ENCODE measurements at places on chromosomes 1 and 21.

DNA sequence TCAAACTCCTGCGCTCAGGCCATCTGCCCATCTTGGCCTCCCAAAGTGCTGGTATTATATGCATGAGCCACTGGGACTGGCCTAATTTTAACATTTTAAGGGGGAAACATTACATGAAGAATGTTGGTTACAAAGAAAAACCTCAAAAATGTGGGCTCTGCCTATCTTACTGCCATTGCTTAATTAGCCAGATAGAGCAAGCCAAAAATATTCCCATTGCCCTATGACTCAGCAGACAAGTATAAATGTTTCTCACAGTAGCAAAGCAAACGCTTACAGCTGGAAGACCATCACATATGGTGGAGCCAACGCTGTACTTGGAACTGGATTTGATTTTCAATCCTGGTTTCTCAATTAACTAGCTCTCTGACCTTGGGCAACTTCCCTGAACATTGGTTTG lies 502.0 kb downstream of the SMYD3 start:
- no peak for DNase-seq

GRCh38 chr1:10901091-10901890 lies 104.8 kb upstream of the CASZ1 start:
- no peak for DNase-seq

GRCh38 chr21:42079939-42080787 lies 9.0 kb downstream of the UMODL1 start:
- DNase-seq: no peak

DNA sequence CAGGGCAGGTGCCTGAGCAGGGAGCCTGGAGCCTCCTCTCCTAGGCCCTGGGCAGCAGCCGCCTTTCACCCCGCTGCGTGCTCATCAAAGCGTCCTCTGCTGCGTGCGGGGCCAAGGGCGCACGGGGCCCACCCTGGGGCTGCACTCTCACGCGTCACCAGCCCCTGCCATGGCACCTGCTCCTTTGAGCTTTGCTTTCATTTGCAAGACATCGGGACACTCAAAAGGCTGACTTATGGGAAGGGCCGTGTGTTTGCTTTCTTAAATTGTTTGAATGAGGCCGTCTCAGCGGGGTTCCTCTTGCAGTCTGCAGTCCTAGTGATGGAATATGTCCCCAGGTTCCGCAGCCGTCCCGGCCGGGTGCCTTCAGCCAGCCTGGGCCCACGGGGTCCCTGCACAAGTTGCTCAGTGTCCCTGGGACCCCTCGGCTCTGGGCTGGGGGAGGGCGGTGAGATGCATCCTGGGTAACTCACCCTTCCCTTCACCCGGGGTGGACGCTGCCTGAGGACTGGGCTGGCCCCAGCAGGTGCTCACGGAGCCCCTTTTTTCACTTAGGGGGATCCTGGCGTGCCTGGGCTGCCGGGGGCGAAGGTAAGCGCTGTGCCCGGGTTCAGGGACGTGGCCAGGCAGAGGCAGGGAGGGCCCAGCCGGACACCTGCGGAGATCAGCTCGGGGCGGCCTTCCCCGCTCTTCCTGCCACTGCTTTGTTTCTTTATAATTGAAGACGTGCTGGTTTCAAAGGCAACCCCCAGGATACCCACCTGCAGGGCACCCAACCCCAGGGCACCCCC lies 53.1 kb downstream of the SLC19A1 start:
- DNase-seq: no peak

- no peak for DNase-seq
Observed at GRCh38 chr1:204451352-204452124, 39.9 kb upstream of the PPP1R15B start.

GRCh38 chr1:153749408-153750005 lies 21.7 kb downstream of the INTS3 start:
- peak; percentile 55 for DNase-seq

DNA sequence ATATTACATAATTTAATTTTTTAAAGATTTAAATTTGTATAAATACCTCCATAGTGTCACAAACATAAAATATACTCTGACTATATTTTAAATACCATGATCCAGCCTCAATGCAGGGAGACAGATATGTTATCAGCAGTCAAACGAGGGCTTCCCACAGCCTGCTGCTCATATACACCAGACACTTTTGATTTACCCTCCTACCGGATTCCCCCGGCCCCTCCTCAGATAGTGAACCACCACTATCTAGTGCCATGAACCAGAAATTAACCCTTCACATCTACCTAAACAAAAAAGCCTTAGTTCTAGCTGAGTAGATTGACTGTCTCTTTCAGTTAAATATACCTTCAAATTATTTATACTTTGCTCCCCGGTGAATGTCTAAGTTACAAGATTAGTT lies 52.4 kb upstream of the C1orf53 start:
- DNase-seq: no peak

DNA sequence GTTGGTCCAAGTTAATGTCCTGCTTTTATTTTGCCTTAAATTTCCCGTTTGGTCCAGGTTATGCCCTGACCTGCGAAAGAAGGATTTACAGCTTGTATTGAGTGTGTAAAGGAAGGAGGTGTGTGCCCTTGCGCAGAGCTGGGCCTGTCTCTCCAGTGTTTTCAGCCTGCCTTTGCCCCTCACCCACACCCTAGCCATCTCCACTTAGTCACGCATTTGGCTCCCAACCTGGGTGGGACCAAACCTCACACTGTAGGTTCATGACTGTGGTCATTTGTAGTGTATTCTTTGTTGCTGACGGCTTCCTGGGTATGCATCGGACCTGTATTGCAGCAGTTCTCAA lies 572 bp upstream of the SRSF10 start:
- no peak for DNase-seq

GRCh38 chr1:4638345-4638729 lies 16.1 kb upstream of the AJAP1 start:
- DNase-seq: no peak

DNA sequence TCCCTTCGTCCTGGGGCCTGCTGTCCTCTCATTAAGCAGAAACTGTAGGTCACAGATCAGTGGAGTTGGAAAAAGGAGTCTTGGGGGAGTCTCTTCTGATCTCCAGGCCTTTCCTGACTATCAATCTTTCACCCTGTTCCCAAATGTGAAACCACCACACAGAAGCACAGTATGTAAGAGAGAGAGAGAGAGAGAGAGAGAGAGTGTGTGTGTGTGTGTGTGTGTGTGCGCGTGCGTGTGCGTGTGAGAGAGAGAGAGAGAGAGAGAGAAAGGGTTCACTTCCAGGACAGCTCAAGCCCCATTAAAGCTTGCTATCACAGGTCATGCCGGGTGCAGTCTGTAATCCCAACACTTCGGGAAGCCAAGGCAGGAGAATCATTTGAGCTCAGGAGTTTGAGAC lies 1.5 kb upstream of the TTC24 start:
- no peak for DNase-seq

- no peak for DNase-seq
Observed at GRCh38 chr1:151918819-151919610, 9.7 kb upstream of the THEM4 start.

GRCh38 chr1:78088015-78088414 lies 42.2 kb downstream of the GIPC2 start:
- DNase-seq: no peak

DNA sequence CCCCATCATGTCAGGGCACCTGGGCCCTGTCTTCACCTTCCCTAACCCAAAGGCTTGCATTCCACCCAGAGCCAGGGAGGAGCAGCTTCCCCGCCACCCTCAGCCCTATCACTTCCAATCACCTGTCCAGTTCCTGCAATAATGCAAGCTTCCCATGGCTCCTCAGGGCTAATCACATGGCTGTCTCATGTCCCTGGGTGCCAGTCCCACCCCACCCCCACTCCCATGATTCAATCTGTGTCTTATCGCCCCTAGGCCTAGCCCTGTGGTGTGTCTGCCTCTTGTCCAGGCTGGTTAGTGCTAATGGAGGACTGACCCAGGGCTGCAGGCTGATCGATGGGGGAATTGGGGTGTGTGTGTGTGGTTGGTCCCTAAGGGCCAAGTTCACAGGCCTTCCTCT lies 11.0 kb upstream of the PEAR1 start:
- DNase-seq: no peak

GRCh38 chr1:77316006-77316405 lies 34.2 kb downstream of the AK5 start:
- DNase-seq: no peak

GRCh38 chr1:184813528-184814089 lies 59.0 kb upstream of the EDEM3 start:
- DNase-seq: no peak

- DNase-seq: no peak
Observed at GRCh38 chr1:209029737-209030136, 553.8 kb upstream of the CAMK1G start.

DNA sequence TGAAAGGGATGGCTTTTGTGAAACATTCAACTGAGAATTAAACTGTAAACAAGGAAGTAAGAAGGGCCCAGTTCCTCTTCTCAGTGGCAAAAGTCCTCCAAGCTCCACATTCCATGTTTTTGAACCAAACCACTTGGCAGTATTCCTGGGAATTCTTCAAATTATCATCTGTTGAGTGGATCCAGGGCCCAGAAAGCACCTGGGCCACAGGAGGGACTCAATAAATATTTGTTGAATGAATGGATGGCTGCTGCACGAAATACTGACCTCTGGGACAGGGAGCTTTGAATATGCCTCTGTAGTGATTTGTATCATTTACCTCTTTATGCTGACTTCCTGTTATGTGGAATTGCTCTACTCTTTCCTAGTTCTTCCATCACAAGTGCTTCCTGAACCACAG lies 4.7 kb downstream of the SLC35F3 start:
- DNase-seq: no peak

DNA sequence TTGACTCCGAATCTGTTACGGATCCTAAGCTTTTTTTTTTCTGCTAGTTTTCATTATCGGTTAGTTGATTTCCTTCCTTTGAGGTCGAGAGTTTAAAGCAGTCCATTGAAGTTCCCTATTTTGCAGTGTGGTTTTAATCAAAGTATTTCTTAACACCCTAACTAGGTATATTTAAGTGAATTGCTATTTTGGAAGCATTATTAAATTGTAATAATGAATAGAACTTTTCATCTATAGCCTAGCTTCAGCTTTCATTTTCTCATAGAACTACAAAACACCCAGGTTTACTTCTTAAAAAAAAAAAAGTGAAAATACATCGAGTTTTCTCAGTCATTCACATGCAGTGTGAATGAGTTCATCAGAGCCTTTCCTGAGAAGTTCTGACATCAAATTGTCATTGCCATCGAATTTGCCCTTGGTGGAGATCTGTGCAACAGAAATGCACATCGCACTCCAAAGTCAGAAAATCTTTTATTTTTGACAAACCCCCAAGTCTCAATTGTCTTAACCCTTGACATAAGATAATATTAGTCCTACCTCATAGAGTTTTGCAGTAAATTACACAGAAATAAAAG lies 1.1 kb upstream of the LBR start:
- no peak for DNase-seq

DNA sequence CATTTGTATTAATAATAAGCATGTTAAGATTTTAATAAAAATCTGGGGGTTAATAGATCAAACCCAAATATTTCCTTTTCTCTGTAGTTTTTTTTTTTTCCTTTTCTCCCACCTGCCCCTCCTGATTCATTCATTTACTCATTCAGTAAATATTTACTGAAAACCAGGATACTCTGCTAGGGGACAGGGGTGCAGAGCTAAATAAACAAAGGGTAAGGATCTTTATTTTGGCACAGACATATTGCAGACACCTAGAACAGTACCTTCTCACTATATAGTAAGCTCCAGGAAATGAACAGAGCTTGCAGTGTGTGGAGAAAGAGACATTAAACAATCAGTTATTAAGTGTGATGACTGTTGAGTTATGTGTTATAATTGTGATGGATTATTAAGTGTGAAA lies 60.9 kb downstream of the AK5 start:
- no peak for DNase-seq

DNA sequence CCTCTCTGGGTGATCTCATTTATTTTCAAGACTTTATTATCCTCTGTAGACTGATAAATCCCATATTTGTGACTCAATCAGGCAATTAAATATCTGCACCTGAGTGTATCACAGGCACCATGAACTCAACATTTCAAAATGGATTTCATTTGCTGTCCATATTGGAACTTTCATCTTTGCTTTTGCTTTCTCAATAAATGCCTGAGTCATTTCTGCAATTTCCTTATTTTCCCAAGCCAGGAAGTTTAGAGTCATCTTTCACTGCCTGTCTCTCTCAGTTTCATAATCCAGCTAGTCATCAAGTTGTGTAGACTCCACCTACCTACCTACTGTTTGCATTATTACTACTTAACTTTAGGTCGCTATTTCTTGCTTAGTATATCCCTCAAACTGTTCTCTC lies 540.9 kb downstream of the LMO4 start:
- DNase-seq: no peak

DNA sequence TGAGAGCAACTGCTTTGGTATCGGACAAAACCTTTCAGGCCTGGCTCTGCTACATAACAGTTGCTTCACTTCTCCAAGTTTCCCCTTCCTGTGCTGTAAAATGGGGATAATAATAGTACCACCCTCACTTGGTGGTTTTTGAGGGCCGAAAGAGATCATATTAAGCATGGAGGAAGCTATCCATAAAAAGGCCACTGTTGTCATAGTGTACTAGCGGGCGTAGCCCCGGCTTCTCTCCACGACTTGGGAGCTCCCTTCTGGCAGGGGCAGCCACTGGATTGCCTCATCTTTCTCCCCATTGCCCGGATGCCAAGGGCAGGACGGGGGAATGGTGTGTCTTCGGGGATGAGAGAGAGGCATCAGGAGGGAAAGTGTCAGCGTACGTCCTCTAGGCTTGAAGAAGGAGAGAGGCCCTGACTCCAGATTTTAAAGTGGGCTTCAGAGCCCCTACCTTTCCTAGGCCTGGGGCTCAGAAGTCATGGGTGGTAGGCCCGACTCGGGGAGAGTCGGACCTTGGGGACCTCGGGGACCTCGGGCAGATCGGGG lies 548 bp upstream of the MFSD2A start:
- no peak for DNase-seq

DNA sequence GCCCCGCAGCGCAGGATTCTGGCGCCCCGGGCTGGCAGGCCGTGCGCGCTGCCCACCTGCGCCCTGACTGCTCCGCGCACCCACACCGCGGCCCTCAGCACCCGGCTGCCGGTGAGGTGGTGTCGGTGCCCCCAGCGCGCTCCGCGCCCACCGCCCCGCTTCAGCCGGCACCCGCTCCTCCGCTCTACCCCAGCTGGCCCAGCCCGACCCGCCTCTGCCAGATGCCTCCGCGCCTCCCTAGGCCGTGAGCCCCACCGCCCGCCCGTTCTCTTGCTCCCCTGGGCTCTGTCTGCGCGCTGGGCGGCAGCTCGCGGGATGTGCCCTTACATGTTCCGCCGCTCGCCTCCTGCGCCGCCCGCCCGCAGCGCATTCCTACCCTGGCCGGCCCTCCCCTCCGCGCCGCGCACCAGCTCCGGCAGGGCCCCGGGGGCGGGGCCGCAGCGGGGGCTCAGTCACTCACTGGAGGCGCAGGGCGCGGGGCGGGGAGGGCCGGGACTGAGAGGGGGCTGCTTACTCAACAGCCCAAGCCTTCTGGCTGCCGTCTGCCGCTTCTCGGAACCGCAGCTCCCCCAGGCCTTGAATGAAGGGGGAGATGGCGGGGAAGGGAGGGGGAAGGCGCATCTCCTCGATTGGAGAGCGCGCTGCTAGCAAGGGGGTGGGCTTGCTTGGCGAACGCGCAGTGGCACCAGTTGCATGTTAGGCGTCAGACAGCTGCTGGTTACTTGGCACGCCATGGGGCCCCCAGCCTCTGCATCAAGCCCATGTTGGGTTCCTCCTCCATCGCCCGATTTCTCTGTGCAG lies at the start of gene PHLDA3:
Gene PHLDA3, minus strand, starts transcription at position 345 of the 801 bp plus-strand sequence. CDS start 402 bp downstream, outside the sequence.
- DNase-seq: no peak

GRCh38 chr1:101444873-101445618 lies 208.2 kb downstream of the S1PR1 start:
- DNase-seq: no peak

- DNase-seq: no peak
Observed at GRCh38 chr1:34828611-34829010, 30.9 kb downstream of the SMIM12 start.
